SHP77 (cell line): ENCODE measurements at places on chromosomes 13 and 19.
A peak's percentile ranks its signal among the peaks of the same experiment; 100 is the strongest.

DNA sequence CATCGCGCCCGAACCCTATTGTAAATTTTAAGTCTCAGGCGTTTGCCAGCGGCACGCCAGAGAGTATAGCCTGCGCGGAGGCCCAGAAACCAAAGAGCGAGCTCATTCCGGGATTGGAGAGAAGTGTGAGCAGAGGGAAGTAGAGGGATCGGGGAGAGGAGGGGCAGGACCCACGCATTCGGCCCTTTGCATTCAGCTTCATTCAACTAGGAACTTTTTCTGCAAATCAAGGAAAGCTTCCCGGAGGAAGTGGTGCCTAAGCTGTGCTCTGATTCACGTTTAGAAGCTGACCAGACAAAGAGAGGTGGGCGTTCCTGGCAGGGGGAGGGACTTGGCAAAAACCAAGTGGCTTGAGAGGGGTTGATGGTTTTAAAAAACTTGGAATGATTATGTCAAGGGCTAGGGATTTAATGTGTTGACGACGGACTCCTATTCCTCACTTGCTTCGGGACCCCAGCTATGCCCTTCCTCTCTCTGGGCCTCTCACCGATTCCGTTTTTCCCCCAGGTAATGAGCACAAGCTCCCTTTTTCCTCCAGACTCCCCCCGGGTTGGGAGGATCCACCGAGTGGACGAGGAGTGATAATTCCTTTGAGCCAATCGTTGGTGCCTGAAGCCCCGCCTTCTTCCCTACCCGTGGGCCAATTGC is 811 bp upstream of the PRMT1 start:
- peak; percentile 86 for DNase-seq

DNA sequence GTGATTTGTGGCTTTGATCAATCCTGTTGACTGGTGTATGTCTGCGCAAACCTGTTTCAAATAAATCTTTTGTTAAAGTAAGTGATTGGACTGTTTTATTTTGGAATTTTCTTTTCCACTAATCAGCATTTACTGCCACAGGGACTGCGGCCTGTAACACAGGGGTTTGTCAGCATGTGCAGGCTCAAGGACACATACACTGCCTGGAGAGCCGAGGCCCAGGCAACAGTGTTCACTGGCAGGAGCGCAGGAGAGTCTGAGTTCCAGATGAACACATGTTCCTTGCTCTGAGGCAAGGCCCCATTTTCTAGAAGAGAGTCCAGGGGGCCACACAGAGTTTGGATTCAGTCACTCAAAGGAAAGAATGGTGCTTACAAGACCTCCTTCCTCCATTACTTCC is 26.0 kb downstream of the SHISA2 start:
- no peak for DNase-seq

DNA sequence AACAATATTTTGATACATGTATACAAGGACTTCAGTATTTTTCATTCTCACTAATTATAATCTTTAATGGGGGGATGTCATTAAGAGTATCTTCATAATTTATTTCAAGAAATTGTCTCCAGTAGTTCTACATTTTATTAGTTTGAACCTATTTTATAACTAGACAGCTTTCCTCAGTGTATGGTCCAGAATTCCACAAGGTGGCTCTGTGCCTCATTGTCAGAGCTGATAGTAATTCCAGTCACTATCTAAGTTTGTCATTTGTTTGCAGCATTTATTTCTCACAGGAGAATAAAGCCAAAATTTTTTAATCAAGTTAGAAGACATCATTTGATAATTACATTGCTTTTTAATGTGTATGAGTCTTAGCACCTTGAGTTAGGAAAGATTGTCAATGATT is 1633.0 kb upstream of the PCDH20 start:
- DNase-seq, result no peak

DNA sequence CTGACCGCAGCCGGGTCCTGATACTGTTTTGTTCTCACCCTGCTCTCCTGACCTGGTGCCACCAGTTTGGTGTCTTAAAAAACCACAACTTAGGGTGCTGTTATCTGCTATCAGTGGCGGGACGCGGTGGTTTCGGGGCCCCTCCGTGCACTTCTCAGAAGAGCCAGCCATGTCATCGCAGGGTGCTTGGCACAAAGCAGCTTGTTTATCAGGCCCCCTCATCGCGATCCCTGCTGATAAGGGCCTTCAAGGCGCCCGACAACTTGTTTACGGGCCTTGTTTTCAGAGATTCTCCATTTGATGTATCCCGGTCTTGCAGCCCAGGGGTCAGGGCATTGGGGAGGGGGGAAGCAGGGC is 58.1 kb upstream of the KLF2 start:
- DNase-seq, result no peak

DNA sequence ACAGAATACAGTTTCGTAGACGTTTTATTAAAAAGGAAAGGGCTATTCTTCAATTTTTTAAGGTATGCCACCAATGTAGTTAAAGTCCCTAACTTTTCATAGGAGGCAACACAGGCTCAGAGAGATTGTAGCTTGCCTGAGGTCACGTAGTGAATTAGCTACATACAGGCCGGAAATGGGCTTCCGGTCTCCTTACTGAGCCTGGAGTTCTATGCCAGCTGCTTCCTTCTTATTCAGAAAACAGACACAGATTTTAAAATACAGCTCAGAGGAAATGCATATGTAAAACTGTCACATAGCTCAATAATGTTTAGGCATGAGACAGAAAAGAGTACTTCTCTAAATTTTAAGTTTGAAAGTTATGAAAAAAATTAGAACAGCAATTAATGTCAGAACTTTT is 85.4 kb upstream of the TUBA3C start:
- DNase-seq, result no peak

DNA sequence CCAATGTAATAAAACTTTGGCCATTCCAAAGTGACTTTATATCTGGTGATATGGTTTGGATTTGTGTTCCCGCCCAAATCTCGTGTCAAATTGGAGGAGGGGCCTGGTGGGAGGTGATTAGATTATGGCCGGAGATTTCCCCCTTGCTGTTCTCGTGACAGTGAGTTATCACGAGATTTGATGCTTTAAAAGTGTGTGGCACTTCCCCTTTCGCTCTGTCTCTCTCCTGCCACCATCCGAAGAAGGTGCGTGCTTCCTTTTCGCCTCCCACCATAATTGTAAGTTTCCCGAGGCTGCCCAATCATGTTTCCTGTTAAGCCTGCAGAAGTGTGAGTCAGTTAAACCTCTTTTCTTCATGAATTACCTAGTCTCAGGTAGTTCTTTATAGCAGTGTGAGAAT is 9.3 kb upstream of the NALCN start:
- no peak for DNase-seq

- DNase-seq, result no peak
Measured at GRCh38 chr19:6651965-6652804, 17.8 kb downstream of the TNFSF14 start.

DNA sequence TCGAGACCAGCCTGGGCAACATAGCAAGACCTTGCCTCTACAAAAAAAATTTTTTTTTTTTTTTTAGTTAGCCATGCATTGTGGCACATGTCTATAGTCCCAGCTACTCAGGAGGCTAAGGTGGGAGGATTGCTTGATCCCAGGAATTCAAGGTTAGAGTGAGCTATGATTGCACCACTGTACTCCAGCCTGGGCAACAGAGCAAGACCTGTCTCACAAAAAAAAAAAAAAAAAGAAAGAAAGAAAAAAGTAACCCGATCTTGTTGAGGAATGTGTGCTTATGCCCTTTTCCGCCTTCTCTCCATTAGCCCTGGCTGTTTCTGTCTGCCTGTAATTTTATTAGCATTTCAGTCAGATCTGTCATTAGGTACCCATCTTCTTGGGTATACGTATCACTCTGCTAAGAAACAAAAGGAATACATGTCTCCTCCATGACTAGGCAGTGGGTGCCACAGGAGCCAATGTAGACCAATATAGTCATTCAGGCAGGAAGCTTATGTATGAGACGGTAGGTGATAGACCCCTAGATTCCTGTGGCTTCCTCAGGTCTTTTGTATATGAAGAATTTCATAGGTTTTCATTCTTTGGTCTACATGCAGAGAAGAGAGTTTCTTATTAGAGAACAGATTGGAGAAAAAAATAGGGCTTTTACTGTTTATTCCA is 59.6 kb upstream of the NPAS1 start:
- DNase-seq, result no peak

DNA sequence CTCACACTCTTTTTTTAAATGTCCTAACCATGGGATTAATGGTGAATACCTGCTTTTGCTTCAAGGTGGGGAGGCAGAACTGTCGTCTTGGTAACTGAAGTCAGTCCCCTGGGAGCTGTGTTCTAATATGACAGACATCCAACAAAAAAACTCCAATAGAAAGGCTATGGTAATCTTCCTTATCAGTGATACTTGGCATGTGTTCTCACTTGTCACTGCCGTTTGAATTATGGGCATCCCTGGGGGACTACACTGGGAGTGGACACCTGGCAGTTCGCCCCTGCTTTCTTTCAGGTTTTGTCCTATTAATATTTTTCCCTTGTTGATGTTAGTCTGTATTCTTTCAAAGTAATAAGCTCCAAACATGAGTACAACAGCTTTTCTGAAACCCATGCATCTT is 252.6 kb downstream of the SLITRK5 start:
- no peak for DNase-seq

DNA sequence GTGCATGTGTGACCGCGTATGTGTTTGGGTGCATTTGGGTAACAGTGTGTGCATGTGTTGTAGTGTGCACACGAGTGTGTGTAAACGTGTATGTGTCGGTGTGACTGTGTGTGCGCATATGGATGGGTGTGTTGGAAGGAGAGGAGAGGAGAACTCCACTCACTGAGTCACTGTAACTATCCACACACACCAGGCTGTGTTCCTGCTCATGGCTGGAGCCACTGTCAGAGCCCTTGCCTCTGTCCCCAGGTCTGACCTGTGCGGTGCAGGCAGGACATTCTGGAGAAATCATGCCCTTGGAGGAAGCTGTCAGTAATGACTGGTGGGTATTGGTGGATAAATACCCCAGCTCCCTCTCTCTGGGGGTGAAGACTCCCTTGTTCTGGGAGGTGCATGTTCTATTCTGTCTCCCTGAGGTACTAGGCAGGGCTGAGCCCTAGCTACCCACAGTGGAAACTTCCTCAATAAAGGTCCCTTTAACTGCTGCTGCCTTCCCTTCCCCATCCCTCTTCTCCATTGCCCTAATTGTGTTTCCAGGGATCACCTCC is 48.4 kb downstream of the CYP4F22 start:
- DNase-seq, result no peak

- DNase-seq, result peak; percentile 87
Measured at GRCh38 chr13:21670883-21671619, at the start of gene FGF9. TSS of gene FGF9 (plus strand) at chr13:21671073. CDS start at chr13:21671913, 840 bp downstream.

DNA sequence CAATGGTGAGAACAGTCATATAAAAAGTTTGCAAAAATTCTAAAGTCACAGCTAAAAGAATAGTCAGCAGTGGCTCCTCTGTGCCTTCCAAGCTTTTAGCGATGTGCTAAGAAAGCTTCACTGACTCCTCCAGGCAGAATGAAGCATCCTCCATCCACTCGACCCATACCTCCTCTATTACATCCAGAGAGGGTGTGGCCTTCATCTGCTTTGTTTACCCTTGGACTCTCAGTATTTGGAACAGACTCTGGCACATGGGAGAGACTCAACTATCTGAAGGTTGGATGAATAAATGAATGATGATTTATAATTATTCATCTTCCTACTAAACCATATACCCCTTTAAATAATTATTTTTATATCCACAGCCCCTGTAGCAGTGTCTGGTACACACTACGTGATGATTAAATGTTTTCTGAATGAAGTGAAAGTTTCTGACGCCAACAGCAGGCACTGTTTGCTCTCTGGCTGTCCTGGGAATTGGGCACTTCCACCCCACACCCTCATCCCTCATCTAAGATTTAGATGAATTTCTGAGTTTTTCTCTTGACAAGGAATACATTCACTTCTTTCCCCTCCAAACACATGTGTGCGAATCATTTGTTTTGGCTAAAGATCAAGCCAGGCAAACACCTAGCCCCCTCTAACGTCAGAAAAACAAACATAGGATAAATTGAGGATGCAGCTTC is 93.9 kb downstream of the NUFIP1 start:
- no peak for DNase-seq

DNA sequence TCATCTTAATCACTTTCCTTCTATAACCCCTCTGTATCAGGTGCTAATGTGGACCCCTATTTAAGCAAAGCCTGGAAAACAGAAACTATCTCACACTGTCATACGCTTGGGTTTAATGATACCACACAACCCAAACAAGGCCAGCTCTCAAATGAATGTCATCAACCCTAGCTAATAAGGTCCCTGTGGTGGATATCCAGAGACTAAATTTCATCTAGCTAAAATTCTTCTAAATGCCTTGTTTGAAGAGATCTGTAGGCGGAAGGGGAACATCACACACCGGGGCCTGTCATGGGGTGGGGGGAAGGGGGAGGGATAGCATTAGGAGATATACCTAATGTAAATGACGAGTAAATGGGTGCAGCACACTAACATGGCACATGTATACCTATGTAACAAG is 95.5 kb downstream of the FOXO1 start:
- DNase-seq, result no peak

DNA sequence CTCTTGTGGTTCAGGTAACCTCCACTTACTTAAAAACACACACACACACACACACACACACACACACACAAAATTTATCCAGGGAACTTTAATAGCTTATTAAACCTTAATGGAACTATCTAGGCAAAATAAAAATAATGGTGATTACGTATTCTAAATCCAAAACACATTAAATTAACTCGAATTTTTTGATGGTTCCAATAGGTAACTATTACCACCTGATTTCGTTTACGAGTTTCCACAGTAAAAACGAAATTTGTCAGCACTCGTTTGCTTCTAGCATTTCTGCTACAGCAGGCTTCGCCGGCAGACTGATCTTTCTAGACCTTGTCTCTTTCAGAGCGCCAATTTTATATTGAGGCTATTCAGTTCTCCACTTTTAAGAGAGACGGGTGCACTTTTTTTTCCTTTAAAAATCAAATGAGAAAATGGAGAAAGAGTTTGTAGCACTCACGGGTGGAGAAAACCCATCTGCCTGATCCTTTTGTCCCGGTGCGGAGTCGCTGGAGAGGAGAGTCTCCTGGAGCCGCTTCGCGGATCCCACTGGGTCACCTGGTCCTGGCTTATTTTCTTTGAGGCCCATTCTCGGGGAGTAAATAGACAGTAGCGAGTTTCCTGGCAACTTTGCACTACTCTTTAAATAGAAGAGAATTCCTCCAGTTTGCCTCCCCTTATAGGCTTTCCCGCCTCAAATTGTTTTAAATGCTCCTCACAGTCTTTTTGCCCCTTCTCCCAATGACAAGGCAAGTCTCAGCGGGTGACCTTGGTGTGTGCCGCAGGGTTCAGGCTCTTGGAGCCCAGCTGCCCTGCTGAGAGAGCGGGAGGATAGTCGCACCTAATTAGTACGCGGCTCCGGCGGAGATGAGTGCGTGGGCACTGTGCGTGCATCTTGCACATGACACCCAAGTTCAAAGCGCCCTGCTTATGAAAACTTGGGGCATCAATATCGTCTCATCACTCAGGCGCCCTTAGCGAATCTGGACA is 117.0 kb downstream of the KCNRG start:
- no peak for DNase-seq
